Upper lobe of left lung (tissue), 6 donors: ENCODE measurements at places on chromosomes 5 and 9.

- no peaks in the 10 kb centered on the region for H3K36me3 ChIP-seq
- no peaks in the 10 kb centered on the region for H3K4me1 ChIP-seq
- H3K4me3 ChIP-seq: no peak overlapping the region
- H3K27me3 ChIP-seq: no peaks in the 10 kb centered on the region
- DNase-seq: no peak
These were observed 167.7 kb downstream of the GRIA1 start for GRCh38 chr5:153658149-153658548.

DNA sequence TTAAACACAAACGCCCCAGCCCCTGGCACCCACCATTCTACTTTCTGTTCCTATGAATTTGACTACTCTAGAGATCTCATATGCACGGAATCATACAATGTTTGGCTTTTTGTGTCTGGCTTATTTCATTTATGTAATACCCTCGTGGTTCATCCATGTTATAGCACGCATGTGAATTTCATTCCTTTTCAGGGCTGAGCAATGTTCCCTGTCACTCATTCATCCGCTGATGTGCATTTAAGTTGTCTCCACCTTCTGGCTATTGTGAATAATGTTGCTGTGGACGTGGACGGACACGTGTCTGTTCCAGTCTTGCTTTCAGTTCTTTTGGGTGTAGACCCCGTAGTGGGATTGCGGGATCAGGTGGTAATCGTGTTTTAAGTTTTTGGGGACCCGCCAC lies 79.9 kb upstream of the BARHL1 start:
- no peaks in the 10 kb centered on the region for H3K36me3 ChIP-seq
- DNase-seq: no peak
- no peak overlapping the region for H3K4me3 ChIP-seq

- no peaks in the 10 kb centered on the region for H3K36me3 ChIP-seq
- H3K4me1 ChIP-seq: no peaks in the 10 kb centered on the region
- H3K27me3 ChIP-seq: no peaks in the 10 kb centered on the region
- DNase-seq: no peak
- H3K4me3 ChIP-seq: no peak overlapping the region
These were observed 82.7 kb downstream of the RFK start for GRCh38 chr9:76311537-76311936.

- H3K27ac ChIP-seq: no peak overlapping the region
- no peaks in the 10 kb centered on the region for H3K4me1 ChIP-seq
- no peak overlapping the region for H3K4me3 ChIP-seq
- H3K36me3 ChIP-seq: no peaks in the 10 kb centered on the region
- H3K27me3 ChIP-seq: no peaks in the 10 kb centered on the region
- no peak for DNase-seq
These were observed 298.4 kb downstream of the KCTD16 start for GRCh38 chr5:144469106-144469505.

DNA sequence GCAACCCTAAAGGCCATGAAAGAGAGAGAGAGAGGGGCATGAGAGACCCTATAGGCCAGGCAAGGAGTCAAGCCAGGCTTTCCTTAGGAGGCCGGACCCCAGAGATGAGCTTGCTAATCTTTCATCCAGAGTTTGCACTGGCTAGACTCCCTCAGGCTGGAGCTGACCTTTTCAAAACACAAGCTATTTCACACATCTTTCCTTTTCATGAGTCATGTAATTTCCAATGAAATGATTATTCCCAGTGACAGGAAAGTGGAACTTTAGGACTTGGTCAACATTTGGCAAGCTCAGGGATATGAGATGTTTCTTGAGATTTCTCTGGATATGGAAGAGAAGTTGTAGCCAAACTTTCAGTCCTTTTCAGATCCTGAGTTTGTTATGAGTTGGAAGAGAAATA lies 117.7 kb downstream of the TARS1 start:
- no peak overlapping the region for H3K4me3 ChIP-seq
- no peaks in the 10 kb centered on the region for H3K4me1 ChIP-seq
- no peak for DNase-seq
- H3K27me3 ChIP-seq: no peaks in the 10 kb centered on the region

DNA sequence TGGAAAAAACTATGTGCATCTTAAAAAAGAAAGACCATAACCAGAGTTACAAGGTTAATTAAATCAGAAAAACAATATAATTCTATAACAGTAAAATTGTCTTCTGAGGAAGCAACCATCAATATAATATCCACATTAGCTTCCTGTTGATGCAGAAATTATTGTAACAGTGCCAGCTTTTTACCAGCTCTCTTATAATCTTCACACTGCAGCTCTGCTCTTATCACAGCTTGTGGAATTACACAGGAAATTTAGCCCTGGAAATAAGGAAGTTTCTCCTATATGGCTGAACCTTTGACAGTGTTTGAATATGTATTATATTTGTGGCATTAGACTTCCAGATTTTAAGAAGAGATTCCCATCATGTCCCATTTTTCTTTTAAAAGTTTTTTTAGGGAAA lies 49.1 kb upstream of the TEK start:
- no peak overlapping the region for H3K27ac ChIP-seq
- no peaks in the 10 kb centered on the region for H3K36me3 ChIP-seq
- H3K4me3 ChIP-seq: no peak overlapping the region
- no peaks in the 10 kb centered on the region for H3K4me1 ChIP-seq
- H3K27me3 ChIP-seq: no peaks in the 10 kb centered on the region

DNA sequence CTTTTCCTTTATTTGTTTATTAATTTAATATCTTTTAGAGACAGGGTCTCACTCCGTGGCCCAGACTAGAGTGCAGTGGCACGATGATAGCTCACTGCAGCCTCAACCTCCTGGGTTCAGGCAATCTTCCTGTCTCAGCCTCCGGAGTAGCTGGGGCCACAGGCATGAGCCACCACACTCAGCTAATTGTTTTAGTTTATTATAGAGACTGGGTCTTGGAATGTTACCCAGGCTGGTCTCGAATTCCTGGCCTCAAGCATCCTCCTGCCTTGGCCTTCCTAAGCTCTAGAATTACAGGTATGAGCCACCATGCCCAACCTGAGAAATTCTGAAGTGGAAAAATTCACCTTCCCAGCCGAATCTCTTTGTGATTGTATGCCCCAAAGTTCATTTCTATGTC lies 139.4 kb upstream of the SLC12A2 start:
- H3K27me3 ChIP-seq: no peaks in the 10 kb centered on the region
- no peaks in the 10 kb centered on the region for H3K4me1 ChIP-seq
- no peak overlapping the region for H3K4me3 ChIP-seq
- no peaks in the 10 kb centered on the region for H3K36me3 ChIP-seq
- no peak for DNase-seq

GRCh38 chr5:52015760-52016159 lies 632.5 kb downstream of the ISL1 start:
- H3K36me3 ChIP-seq: no peaks in the 10 kb centered on the region
- H3K27ac ChIP-seq: no peak overlapping the region
- no peaks in the 10 kb centered on the region for H3K4me1 ChIP-seq
- H3K4me3 ChIP-seq: no peak overlapping the region

DNA sequence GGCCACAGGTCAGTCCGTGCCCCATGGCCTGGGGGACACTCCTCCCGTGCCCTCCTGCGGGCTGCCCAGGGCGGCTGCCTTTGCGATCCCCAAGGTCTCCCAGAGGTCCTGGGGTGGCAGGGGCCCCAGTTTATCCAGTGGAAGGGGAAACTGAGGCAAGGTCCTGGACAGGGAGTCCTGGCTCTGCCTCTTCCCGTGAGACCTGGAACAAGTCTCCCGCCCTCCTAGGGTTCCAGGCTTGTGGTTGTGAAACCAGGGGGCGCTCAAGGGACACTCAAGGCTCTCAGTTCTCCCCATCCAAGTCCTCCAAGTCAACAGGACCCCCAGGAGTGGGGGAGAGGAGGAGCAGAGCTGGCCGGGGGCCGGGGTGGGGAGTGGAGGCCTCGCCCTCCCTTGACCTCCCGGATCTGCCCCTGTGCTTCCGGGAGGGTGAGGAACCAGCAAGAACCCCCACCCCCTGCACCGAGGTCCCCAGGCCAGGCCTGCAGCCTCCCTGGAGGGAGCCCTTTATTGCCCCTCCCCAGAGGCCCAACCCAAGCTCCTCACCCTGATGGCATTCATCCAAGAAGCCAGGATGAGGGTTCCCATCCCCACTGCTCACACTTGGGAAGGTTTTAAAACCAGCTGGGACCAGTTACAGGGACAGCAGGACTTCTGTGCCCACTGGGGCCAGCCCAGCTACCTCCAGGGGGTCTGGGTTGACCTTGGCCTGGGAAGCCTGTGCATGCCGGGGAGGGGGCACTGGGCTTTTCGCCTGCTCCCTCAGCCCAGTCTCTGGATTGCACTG lies 24.7 kb upstream of the TMEM250 start:
- H3K36me3 ChIP-seq: no peaks in the 10 kb centered on the region
- H3K27ac ChIP-seq: no peak overlapping the region
- DNase-seq: no peak
- H3K27me3 ChIP-seq: no peaks in the 10 kb centered on the region
- no peaks in the 10 kb centered on the region for H3K4me1 ChIP-seq
